GM04503 (cell line): ENCODE measurements at places on chromosomes 13 and 19.

- no peak for DNase-seq
Observed at GRCh38 chr19:11373166-11373884, 1.1 kb upstream of the SWSAP1 start.

DNA sequence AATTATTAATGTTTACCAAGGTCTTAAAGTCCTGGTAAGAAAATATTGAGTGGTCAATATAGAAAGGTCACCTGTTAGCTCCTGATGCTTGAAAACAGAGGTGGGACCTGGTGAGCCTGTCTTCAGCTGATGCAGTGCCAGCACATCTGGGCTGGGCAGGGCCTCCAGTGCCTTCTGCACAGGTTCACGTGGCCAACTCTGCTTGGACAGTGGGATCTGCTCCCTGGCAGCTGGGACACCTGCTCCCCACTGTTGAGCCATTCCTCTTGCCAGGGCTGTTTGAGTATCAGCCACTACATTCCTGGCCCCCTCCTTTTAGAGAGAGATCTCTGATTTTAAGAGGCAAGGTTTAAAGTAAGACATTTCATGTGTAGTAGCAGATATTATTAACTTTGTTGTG, 135.0 kb downstream of the TM9SF2 start:
- no peak for DNase-seq

DNA sequence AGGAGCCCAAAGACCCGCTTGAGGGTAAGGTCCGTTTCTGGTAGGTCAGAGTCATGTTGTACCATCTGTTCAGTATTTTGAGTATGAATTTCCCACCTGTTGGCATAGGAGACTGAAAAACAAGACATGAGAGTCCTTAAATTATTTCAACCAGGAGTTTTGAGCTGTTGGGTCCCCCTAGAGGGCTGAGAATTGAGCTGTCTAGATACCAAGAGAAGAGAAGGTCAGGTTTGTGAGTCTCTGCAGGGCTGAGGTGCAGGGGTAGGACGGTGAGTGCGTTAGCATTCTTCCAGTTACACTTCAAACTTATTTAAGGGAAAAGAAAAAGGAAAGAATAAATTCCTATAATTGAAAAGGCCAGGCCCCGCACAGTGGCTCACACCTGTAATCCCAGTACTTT, 5.0 kb downstream of the CBLC start:
- no peak for DNase-seq

GRCh38 chr19:43634506-43634871, 5.2 kb downstream of the CADM4 start:
- DNase-seq, result no peak

DNA sequence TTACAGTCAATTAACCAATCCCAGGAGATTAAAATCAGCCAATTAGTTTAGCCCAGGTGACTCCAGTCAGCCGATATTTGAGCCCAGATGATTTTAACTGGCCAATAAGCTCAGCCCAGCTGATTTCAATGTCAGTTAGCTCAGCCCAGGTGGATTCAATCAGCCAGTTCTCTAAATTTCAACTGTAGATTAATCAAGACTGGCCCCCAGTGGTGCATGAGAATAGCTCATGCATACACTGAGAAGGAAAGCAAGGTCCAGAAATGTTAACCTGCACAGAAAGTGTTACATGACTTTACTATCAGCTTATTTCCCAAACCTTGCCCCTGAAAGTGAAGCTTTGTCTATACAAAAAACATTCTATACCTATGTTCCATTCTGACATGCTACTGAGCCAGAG, 55.4 kb upstream of the ZNF724 start:
- no peak for DNase-seq
